ENCODE measurements at places on chromosomes 1 and 21. TPM values are rescaled to one million over a fixed set of nuclear protein-coding genes. Genes with fewer than 3 reads are reported as not detected.

The PGLYRP3 gene
- total RNA-seq, result not detected

The PRMT2 gene
- 36.7 TPM for total RNA-seq

The GPR137B gene
- total RNA-seq, result 22.7 TPM

GRCh38 chr1:15737324-15738319, 1.6 kb downstream of the SLC25A34 start:
- peak overlapping the region; percentile 79 for H3K27ac ChIP-seq
- no peak for DNase-seq
- H3K4me3 ChIP-seq, result no peak overlapping the region
- peaks cover 25% of the 10 kb centered on the region for H3K36me3 ChIP-seq
- H3K27me3 ChIP-seq, result no peaks in the 10 kb centered on the region
- H3K4me1 ChIP-seq, result no peaks in the 10 kb centered on the region

DNA sequence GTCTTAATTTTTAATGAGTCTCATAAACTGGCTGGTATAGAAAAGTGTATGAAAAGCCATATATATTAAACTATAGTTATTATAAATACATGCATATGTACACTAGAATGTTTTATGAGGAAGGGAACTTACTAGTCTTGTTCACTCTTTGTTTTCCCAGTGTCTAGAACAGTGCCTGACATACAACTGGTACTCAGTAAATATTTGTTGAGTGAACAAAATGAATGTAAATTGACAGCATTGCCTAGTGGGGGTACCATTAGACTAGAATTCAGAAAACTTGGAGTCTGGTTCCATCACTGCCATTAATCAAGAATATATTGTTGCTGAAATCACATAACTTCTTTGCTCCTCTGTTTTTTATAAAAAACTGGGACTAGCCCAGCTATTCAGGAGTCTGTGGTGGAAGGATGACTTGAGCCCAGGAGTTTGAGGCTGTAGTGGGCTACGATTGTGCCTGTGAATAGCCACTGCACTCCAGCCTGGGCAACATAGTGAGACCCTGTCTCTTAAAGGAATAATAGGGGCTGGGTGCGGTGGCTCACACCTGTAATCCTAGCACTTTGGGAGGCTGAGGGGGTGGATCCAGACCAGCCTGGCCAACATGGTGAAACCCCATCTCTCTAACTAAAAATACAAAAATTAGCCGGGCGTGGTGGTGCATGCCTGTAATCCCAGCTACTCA, 51.1 kb downstream of the NFIA start:
- H3K36me3 ChIP-seq, result no peaks in the 10 kb centered on the region
- H3K27me3 ChIP-seq, result no peaks in the 10 kb centered on the region
- no peak overlapping the region for H3K4me3 ChIP-seq
- H3K4me1 ChIP-seq, result no peaks in the 10 kb centered on the region

All from right atrium auricular region (tissue), 2 donors.